ENCODE measurements at places on chromosomes 5 and 9. TPM values are rescaled to one million over a fixed set of nuclear protein-coding genes. Genes with fewer than 3 reads are reported as not detected.

Gene CLIC3
- not detected for total RNA-seq

Gene LRRC26
- 45.7 TPM for total RNA-seq

GRCh38 chr9:6549106-6549800 lies 96.3 kb downstream of the GLDC start:
- no peak overlapping the region for H3K4me3 ChIP-seq
- no peaks in the 10 kb centered on the region for H3K36me3 ChIP-seq
- H3K4me1 ChIP-seq: no peaks in the 10 kb centered on the region
- H3K27me3 ChIP-seq: no peaks in the 10 kb centered on the region

Gene S1PR3
- 5.0 TPM for total RNA-seq

Gene FGD3
- 9.9 TPM for total RNA-seq

All from Peyer's patch (tissue), 4 donors.